Activated CD4-positive, alpha-beta T cell treated with anti-CD3 and anti-CD28 coated beads, Interleukin-2, amount 10 ng/mL, durations not matched to agents 7 days and 5 days (primary cell): ENCODE measurements at places on chromosomes 3 and 15. TPM values are rescaled to one million over a fixed set of nuclear protein-coding genes. Genes with fewer than 3 reads are reported as not detected.
A peak's percentile ranks its signal among the peaks of the same experiment; 100 is the strongest.

Gene TNNC1
- 2.1 TPM for total RNA-seq

Gene CAMK1
- 18.8 TPM for total RNA-seq

Gene MUC4
- total RNA-seq, result under 0.01 TPM

- no peak for DNase-seq
These were observed 12.3 kb downstream of the ARL13B start for GRCh38 chr3:93992207-93992606.

- DNase-seq, result no peak
These were observed 186.2 kb downstream of the CD47 start for GRCh38 chr3:107904536-107905066.

- no peak for DNase-seq
These were observed 125.6 kb upstream of the MCTP2 start for GRCh38 chr15:94105760-94106159.

Gene ARPC4
- 258 TPM for total RNA-seq

Gene C3orf52
- 9.2 TPM for total RNA-seq

Gene SLC28A1
- total RNA-seq, result not detected

- DNase-seq, result no peak
These were observed 347.8 kb upstream of the C2CD4B start for GRCh38 chr15:62512904-62513303.

GRCh38 chr15:23372284-23372683 is 17.7 kb downstream of the GOLGA8S start:
- DNase-seq, result no peak

Gene NUDT16
- 7.5 TPM for total RNA-seq

GRCh38 chr15:59399465-59400102 is 26.9 kb upstream of the MYO1E start:
- no peak for DNase-seq

Gene CDHR4
- not detected for total RNA-seq

DNA sequence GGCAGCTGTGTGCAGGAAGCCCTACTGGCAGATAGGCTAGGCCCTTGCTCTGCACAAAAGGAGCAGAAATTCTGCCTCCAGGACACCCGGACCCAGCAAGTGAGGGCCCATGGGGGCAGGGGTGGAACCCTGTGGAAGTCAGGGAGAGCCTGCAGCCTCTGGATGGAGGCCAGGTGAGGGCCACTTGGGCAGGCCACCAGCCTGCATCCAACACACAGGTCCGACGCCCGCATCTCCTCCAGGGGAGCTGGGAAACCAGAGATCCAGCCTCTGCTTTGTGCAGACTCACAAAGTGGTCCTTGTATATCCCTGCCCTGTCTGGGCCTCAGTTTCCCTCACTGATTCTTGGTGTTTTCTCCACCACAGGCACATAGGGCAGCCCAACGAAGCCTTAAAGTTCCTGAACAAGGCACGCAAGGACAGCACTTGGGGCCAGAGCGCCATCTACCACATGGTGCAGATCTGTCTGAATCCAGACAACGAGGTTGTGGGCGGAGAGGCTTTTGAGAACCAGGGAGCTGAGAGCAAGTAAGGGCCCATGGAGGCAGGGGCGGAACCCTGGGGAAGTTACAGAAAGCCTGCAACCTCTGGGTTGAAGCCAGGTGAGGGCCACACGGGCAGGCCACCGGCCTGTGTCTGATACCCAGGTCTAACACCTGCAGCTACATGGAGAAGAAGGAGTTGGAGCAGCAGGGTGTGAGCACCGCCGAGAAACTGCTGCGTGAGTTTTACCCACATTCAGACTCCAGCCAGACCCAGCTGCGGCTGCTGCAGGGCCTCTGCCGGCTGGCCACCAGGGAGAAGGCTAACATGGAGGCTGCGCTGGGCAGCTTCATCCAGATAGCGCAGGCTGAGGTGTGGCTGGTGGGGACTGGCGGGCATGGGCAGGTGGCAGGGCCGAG is 16.6 kb downstream of the CSRNP1 start:
- no peak for DNase-seq

GRCh38 chr3:50441424-50442217 is 61.8 kb downstream of the CACNA2D2 start:
- no peak for DNase-seq

Gene THUMPD3
- 46.6 TPM for total RNA-seq

- DNase-seq, result no peak
These were observed 870.2 kb downstream of the SI start for GRCh38 chr3:164208048-164208447.

DNA sequence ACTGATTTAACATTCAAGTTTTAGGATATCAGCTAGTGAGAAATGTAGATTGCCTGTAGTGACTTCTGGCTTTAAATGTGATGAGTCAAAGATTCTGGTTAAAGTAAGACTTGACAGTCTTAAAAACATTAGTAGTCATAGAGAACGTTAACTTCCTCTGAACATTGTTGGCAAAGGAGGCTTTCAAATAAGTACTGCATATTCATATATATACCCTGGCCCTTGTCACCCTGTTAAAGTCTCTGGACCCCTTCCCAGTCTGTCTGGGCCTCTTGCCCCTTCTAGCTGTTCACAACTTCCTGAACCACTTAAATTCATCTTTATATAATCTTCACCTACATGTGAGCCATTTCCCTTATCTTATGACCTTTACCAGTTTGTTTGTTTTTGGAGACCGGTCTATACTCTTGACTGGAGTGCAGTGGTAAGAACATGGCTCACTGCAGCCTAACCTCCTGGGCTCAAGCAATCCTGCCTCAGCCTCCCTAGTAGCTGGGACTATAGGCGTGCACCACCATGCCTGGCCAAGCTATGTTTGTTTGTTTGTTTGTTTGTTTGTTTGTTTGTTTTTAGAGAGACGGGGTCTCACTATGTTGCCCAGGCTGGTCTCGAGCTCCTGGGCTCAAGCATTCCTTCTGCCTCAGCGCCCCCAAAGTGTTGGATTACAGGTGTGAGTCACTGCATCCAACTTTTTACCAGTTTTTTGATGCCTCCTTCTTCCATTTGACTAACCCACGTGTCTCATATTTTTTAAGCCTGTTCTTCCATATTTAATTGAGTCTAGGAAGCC is 64.4 kb upstream of the CRTC3 start:
- no peak for DNase-seq

Gene NEO1
- total RNA-seq, result 5.8 TPM

DNA sequence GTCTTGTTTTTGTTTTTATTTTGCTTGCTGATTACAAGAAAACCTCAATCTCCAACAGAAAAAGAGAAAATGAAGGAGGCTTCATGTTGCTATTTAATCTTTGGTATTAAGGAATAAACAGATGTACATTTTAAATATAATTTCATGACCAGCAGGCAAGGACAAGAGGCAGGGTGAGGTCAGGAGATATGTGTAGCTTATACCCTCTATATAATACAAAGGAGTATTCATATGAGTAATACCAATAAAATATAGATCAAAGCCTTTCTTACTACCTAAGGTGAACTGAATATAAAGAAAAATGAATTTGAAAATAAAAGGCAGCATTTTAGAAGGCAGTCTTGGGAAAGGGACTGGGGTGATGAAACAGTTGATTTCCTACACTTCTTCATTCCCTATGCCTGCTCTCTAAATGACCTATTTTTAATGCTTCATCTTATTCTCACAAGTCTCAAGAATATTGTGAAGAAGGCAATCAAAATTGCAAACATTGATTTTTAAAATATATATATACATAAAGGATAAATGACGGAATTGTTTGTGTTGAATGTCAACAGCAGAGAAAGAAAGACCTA is 8.6 kb upstream of the CBLB start:
- no peak for DNase-seq

GRCh38 chr3:67118635-67119034 is 120.5 kb downstream of the KBTBD8 start:
- DNase-seq, result no peak

Gene TMED3
- 33.7 TPM for total RNA-seq

- DNase-seq, result peak; percentile 43
These were observed at the start of gene NR2F2 for GRCh38 chr15:96330450-96331143. Gene NR2F2 (plus strand): TSS chr15:96330700. CDS start chr15:96332106, 1,406 bp downstream.

DNA sequence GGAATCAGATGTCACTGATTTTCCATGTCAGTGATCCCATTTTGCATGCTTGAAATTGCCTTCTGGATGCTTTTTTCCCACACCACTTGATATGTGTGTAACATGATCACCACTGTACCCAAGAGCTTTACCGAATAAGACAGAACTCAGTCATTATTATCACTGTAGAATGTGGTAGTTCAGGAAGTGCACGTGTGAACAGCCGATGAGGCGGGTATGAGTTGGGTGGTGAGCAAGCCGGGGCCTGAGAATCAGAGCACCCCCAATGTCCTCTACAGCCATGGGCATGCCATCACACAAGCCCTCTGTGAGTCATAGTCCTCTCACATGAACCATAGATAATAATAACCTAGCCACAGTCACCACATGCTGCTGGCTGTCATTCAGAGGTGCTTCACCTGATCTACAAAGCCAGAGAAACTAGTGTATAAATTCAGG is 470.8 kb downstream of the SOX2 start:
- no peak for DNase-seq

GRCh38 chr3:49260806-49261324 is 16.2 kb downstream of the C3orf62 start:
- DNase-seq, result no peak

- no peak for DNase-seq
These were observed 17.8 kb upstream of the RARRES1 start for GRCh38 chr3:158750016-158750415.

GRCh38 chr15:25950014-25950413 is 86.9 kb upstream of the ATP10A start:
- DNase-seq, result no peak

Gene ADGRG7
- total RNA-seq, result not detected

Gene C3orf20
- total RNA-seq, result not detected

Gene CLCN2
- 3.0 TPM for total RNA-seq

DNA sequence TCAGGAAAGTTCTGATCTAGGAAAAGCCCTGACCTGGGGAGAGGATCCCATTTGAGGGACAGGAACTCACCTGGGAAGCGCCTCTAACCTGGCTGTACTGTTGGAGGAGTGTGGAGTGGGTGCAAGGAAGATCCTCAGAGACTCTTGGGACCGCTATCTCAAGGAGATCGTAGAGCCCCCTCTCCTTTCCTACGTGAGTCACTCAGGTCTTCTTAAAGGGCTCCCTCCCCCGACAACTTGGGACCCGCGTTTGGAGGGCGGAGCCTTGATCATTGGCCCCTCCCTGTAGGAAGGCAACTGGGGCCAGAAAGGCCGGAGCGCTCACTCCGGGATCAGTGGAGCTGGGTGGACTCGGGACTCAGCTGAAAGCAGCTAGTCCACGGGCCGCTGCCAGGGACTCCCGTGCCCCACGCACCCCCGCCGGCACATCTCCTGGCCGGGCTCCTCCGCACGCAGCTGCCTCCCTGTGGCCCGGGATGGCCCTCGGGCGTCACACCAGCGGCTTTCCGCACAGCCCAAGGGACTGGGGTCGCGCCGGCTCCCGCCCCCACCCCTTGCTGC is 520 bp downstream of the SLC26A6 start:
- DNase-seq, result peak; percentile 51

GRCh38 chr3:97720417-97720816 is 44.1 kb upstream of the ARL6 start:
- DNase-seq, result no peak

- DNase-seq, result no peak
These were observed 10.6 kb downstream of the CCR9 start for GRCh38 chr3:45896956-45897355.

DNA sequence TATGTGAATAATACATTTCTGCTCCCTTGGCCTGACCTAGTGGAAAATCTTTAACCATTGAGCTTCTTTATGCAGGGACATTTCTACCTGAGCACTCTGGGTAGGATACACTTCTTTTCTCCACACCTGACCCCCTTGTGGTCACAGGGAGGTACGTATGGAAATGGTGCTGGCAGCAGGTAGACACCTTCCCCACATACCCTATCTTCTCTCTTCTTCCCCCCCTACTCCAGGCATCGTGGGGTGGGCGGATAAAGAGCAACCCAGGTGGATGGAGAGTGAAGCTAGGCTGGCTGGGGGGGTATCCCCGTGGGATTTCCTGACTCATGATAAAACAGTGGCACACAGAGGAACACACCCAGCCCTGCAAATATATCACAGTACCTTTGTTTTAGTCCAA is 312.1 kb downstream of the ARRDC4 start:
- no peak for DNase-seq

GRCh38 chr15:86620157-86620556 is 540.5 kb downstream of the AGBL1 start:
- DNase-seq, result no peak

DNA sequence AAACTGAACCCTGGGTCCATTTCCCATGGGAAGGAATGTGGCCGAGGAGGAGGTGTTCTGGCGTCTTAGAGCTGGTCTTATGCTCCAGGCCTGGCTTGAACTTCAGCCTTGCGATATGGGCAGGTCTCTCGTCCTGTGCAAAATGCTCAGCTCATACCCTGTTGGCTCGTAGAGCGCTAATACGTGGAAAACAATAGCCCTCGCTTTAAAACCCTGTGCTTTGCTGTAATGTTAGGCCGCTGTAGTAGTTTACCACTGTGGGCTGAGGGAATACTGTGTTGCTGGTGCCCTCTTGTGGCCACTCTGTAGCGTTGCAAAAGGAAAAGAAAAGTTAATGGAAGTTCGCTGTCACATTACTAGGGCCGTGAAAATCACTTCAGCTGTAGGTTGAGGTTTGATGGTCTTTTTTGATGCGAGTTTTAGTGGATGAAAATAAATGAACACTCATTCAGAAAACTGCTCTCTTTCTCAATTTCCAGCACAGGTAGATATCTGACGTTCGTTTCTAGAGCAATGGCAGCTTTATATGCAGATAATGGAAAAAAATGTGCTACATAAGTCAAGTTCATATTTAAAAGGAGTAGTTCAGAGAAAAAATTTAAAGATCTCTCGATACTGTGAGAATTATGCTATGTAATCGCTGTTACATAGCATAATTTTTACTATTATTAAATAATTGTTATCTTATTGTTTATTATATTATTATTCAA is 92.9 kb downstream of the MCTP2 start:
- peak; percentile 69 for DNase-seq

Gene CNTN3
- not detected for total RNA-seq

DNA sequence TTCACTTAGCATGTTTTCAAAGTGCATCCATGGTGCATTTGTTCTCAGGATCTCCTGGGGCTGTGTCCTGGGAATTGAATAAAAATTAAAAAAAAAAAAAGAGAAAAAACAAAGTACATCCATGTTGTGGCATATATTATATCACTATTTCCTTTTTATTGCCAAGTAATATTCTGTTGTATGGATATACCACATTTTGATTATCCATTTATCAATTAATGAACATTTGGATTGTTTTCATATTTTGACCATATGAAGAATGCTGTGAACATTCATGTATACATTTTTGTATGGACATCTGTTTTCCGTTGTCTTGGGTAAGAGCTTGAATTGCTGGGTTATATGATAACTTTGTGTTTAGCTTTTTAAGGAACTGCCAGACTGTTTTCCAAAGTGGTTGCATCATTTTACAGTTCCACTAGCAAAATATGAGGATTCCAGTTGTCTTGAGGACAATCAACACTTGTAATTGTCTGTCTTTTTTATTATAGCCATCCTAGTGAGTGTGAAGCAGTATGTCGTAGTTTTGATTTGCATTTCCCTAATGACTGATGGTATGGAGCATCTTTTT is 44.5 kb downstream of the CTDSPL2 start:
- DNase-seq, result no peak

Gene CCRL2
- 5.3 TPM for total RNA-seq
